SJSA1 (cell line): ENCODE measurements at places on chromosomes 3 and 15. TPM values are rescaled to one million over a fixed set of nuclear protein-coding genes. Genes with fewer than 3 reads are reported as not detected.

The ABI3BP gene
- total RNA-seq: 0.05 TPM in 1 of 2 replicates, not detected in the other

The KLF13 gene
- total RNA-seq: 60.4 and 62.4 TPM in 2 replicates

DNA sequence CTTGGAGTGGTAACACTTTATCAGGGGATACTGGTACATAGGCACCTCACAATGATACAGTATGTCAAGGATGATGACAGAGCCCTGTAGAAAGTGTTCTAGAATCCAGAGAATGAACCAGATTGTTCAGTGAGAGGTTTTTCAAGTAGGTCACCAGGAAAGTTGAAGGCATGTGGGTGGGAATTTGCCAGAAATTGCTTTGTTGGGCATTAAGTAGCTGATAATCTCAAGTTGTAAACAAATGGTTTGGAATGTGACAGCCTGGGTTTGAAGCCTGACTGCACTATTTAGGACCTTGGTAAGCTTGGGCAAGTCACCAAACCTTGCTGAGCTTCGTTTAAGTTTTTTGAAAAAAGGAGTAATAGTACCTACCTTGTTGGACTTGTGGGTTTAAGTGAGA is 12.5 kb downstream of the SLC35G2 start:
- DNase-seq: no peak

GRCh38 chr15:31559786-31560185 is 233.2 kb downstream of the KLF13 start:
- no peak for DNase-seq

DNA sequence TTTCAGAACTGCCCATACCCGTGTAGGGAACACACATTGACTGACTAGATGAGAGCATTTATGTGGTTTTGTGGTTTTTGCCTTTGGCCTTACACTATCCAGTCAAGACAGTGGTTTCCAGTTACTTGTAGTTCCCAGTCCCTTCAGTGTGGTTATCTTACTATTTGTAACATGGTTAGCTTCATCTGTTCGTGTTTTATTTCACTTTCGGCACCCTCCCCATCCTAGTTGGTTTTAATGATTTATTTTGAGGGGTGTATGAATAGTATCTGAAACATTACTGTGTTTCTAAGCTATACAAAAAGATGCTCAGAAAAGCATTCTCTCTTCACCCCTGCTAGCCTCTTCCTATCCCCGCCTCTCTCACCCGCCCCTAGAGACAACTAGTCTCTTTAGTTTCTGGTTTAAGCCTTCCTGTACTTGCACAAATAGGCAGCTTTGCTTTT is 14.1 kb downstream of the LYSMD4 start:
- DNase-seq: peak; percentile 29

GRCh38 chr3:147807776-147808175 is 398.6 kb downstream of the ZIC1 start:
- no peak for DNase-seq
